Activated T-helper 17 cell treated with anti-CD3 and anti-CD28 coated beads, Interleukin-2, amount 50 U/mL, for 72 hours (primary cell): ENCODE measurements at places on chromosomes 2 and 18. TPM values are rescaled to one million over a fixed set of nuclear protein-coding genes. Genes with fewer than 3 reads are reported as not detected.

DNA sequence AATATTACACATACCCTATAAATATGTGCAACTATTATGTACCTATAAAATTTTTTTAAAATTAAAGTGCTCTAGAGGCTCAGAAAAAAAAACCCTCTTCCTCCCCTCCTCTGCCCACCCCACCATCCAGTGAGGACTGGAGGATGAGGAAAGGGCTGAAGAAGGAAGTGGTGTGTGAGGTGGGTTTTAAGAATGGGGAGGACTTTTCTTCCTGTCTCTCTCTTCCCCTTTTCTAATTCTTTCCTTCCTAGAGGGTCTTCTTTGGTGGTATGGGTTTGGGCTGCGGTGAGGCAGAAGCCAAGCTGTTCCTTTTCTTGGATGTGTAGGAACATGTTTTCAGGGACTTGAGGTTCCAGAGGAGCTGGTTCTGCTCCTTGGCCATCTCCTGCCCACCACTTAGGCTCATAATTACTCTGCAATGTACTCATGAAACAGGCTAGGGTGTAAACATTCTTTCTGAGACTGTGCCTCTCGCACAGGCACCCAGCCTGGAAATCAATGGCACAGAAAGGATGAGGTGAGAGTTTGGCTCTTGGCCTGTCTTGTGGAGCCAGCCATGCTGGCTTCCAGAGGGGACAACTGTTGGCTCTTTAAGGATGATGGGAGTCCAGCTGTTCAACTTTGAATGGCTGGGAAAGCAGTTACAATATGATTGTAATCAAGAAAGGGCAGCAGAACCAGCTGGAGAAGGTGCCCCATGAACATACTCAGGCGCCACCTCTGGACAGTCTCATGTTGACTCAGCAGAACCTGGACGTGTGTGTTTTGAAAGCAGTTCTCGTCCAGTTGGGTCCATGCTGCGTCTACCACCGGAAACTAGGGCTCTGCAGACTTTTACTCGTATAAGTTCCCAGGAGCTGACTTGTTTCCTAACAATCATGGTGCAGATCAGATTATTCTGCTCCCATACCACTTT lies 38.3 kb downstream of the IL1RL2 start:
- no peak for ATAC-seq

MRO gene
- not detected for total RNA-seq

DNA sequence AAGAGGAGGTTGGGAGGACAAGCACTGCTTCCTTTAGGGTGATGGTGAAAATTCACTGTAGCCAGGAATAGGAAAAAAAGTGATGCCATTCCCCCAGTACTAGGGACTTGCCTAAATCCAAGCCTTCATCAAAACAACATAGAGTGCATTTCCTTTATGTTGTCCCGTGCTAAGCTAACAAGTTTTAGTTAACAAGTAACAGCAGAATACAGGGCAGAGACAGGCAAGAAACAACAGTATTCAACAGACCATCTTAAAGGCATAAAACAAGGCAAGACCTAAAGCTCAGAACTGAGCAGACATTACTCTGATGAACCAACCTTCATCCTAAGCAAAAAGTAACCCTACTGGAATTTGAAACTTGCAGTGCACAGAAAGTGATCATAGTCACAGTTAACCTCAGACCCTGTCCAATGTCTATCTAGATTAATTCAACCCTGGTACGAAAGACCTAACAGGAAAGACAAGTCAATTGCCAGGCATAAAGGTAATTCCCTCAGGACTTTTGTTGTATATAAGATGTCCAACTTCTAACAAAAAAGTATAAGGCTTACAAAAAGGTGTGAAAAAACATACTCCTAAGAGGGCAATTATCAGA lies 34.4 kb upstream of the GALNT1 start:
- no peak for ATAC-seq

DNA sequence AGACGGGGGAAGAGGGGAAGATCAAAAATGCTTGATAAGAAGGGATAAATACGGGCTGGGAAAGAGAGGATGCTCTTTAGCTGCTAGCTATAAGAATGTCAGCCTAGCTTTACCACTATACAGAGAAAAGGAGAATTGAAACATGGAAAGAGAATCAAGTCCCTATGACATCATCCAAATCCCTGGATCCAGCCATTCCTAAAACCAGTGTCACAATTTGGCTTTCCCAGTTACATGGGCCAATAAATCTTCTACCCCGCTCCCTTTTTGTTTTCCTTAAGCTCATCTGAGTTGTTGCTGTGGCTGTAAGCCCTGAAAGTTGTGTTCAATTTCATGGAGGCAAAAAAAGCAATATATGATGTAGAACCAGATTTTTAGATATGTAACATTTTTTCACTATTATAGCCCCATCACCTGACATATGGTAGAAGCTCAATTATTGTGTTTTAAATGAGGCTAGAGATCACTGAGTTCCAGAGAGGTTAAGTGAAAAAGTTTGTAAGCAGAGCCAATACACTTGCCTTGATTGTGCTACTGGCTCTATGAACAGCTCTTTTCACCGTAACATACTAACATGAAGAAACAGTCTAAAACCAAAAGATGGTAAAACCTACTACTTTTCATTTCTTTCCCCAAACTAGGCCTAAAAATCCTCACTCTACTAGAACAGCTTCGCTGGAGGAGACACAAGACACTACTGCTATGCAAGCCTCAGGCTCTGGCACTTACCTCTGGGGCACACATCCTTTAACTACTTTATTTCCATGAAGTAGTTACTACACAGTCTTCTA lies 4.3 kb downstream of the HNRNPLL start:
- ATAC-seq, result no peak

DNA sequence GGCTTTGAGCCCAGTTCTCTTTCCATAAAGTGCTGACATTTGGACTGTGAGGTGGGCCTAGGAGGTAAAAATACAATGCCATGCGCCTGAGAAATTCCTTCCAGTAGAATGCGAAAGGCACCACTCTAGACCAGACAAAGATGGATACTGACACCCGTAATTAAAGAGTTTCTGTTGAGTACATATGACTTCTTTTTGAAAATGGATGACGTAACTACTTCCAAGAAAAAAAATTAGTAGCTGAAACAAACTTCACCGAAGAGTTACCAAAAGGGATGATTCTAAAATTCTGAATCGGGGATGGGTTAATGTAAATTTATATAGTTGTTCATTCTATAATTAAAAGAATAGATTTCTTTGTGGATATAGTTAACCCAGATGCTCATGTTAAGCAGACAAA lies 146.8 kb downstream of the ALK start:
- ATAC-seq, result no peak

COMMD1 gene
- total RNA-seq, result 17.7 TPM

- no peak for ATAC-seq
Measured at GRCh38 chr2:215347878-215348277, 36.0 kb downstream of the ATIC start.

- ATAC-seq, result no peak
Measured at GRCh38 chr2:186637497-186637800, 47.6 kb downstream of the ITGAV start.
